Frontal cortex (tissue), 4 donors: ENCODE measurements at places on chromosomes 2 and 18.

- DNase-seq = no peak
These were observed 160.5 kb upstream of the RND3 start for GRCh38 chr2:150647943-150648342.

DNA sequence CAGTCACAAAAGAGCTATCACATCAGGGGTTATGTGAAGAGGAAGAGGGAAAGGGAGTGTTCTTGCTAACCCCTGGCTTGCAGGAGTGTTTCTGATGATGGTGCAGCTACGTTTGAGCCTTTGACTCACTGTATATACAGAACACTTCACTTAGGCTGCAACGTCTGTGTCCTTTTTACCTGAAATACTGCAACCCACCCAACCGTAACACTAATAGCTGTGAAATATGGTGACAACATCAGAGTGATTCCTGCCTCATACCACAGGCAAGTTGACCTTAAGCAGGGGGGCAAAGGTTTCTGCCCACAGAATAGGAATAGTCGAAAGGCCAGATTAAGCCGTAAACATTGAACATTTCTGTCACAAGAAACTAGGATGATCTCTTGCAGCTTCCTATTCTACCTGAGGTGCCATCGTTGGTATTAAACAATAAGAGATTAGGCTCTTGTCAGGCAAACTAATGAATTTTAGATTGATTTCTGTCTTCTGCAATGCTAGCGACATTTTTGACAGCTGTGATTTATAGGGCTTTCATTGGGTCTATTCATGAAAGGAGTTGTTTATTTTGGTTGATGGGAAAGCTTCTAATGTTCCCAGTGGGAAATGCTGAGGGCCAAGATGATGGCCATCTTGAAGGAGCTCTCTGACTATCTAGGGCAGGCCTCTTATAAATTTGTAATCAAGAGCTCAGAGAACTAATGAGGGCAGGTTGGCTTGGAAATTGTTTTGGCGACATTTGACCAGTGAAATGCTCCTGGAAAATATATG, 316.8 kb downstream of the PIK3C3 start:
- no peak for DNase-seq

DNA sequence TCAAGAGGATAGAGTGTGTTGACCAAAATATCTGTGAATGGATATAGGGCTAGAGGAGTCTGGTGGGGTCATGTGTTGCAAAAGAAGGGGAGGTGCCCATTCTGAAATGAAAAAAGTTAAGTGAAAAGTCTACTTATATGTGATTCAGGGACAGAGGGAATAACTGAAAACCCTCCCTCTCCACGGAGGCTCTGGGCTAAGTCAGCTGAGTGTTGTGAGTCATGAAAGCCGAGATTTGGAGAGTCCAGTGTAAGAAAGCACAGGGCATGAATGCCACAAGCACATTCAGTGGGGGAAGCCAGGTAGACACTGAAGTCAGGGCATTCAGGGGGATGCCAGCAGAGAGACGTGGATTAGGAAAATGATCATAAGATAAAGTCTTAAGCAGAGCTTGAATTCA, 871.9 kb downstream of the TSN start:
- no peak for DNase-seq

- DNase-seq = no peak
These were observed 50.1 kb downstream of the HS1BP3 start for GRCh38 chr2:20600756-20601325.

DNA sequence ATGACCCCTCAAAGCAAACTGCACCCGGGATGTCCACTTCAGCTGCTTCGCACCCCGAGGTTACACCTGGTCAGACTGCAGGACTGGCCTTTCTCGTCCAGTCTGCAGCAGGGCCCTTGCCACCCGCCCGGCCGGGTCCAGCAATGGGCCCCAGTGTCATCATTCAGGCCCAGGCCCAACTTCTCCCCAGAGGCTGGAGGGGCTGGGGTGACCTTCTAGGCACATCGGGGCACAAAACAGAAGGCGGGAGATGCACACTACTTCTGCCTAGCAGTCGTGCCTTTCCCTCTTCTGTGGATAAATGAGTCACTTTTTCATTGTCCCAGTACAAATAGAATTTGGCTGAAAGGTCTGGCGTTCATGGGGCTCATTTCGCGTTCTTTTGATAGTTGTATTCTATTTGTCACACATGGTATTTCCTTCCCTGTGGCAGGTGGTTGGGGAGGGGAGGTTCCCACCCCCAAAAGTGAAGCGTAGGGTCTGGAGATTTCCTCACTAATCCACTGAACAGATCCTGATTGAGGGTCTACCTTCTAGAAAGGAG, 56.9 kb upstream of the ID2 start:
- no peak for DNase-seq

DNA sequence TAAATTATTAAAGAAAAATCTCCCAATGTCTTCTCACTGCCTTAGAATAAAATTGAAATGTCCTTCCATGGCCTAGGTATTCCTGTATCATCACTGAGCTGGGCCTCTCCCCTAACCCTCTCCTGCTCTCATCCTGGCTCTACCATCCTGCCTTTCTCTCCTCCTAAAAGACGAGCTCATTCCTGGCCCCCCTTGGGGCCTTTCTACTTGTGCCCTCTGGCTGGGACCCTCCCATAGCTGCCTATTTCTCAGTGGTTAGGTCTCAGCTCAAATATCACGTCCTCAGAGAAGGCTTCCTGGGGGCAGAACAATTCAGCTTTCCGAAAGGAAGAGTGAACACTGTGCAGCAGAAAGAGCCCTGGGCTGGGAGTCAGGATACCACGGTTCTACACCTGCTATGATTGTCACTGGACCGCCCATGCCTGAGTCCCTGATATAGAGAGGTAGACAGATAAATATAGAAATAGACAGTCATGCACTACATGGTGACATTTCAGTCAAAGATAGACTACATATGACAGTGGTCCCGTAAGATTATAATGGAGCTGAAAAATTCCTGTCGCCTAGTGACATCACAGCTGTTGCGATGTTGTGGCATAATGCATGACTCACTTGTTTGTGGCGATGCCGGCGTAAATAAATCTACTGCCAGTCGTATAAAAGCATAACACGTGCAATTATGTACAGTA, 9.4 kb downstream of the DNPEP start:
- DNase-seq = no peak

GRCh38 chr2:47119001-47119400, 36.1 kb downstream of the STPG4 start:
- no peak for DNase-seq
